ENCODE measurements at places on chromosomes 3 and 15.

- DNase-seq, result no peak
Observed at GRCh38 chr3:195221015-195221853, 49.7 kb downstream of the XXYLT1 start.

DNA sequence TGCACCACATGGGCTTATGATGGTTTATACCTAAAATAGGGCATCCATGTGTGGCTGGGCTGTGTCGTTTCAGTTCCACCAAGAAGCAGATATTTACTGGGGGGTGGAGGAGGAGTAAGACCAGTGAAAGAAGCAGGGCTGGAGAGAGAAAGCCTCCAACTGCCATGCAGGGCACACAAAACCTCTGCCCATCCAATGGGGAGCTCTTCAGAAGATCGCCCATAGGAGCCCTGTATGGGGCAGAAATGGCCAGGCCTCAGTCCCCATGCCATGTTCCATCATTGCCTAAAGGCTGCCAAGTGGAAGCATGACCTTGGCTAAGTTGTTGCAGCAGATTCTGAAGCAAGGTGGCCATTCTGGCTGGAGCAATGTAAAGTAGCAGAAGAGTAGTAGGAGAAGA lies 277.0 kb downstream of the MEX3B start:
- no peak for DNase-seq

- no peak for DNase-seq
Observed at GRCh38 chr3:122993124-122993978, 34.2 kb downstream of the SEMA5B start.

DNA sequence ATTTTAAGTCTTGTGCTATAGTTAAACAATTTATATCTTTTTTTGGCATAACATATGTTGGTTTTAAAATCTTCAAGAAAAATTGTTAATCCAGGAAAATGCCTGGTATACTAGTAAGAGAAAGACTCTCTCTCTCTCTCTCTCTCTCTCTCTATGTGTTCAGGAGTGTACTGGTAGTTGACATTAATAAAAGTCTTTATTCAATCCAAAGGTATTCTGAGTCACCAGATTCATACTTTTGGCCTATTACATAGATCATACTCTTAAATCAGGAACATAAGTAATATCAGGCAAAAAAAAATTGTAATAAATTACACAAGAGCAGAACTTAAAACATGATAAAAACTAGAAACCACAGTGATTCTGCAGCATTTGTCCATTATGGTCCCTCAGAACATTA lies 70.2 kb downstream of the TFG start:
- DNase-seq, result no peak

GRCh38 chr3:151856118-151856517 lies 17.3 kb upstream of the SUCNR1 start:
- no peak for DNase-seq
